ENCODE measurements at places on chromosomes 6 and 20.

DNA sequence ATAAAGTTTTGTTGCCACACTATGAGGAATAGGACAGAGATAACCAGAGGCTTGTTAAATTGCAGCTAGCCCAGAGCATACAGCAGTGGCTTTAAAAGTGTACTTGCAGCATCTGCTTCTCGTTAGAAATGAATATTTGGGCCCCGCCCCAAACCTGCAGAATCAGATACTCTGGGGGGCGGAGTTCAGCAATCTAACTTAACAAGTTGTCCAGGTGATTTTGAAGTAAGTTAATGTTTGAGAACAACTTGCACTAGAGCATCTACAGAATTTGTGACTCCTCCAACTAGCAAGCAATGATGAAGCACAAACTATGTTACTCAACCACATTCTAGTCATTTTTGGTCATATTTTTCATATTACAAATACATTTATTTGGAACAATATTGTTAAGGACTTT is 10.6 kb upstream of the SUPT3H start:
- no peak for DNase-seq

- no peak for DNase-seq
These were observed 22.7 kb downstream of the SLC12A5 start for GRCh38 chr20:46051556-46052308.

- DNase-seq, result no peak
These were observed 5.2 kb downstream of the DLGAP4 start for GRCh38 chr20:36311141-36311853.

DNA sequence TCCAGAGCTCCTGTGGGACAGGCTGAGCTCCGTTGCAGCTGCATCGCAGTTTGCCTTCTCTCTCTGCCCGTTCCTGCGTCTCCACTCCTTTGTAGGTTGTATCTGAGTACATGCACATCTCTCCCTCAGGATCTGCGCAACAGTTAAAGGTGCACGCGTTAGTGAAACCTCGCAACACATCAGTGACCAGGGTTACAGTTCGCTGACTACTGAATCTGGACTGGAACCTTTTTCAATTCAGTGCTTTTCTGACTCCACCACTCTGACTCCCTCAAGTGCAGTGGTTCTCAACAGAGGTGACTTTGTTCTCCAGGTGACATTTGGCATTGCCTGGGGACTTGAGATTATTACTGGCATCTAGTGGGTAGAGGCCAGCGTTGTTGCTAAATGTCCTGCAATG is 44.0 kb downstream of the UST start:
- no peak for DNase-seq

DNA sequence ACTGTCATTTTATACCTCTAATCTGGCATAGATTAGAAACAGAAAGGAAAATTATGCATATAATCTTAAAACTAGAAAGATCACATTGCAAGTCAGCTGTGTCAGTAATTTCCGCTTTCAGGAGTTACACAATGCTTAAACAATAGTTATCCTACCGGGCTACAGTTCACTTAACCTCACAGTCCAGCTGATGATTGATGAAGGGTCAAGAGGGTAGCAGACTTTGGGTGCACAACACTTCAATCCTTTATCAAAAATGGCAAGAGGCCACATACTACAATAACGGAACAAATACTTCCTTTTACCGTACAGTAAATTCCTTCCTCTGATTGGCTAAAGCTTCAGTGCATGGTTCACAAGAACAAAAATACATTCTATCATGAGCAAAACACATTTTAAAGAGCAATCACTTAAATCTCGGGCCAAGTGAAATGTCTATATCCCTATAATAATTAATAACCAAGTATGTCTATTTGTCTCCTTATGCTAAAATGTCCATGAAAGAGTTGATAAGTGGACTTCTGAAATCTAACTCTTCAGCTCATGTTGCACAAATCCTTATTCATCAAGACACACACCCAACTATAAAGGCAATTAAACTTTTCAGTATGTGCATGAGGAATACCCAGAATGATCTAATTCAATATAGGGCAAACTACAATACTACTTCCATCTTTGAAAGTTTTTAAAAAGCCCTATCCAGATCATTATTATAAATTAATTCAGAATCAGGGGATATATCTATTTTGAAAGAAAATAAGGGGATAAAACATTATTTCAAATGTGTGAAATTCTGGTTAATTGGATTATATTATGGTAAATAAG is 76.8 kb downstream of the HIVEP2 start:
- DNase-seq, result no peak

DNA sequence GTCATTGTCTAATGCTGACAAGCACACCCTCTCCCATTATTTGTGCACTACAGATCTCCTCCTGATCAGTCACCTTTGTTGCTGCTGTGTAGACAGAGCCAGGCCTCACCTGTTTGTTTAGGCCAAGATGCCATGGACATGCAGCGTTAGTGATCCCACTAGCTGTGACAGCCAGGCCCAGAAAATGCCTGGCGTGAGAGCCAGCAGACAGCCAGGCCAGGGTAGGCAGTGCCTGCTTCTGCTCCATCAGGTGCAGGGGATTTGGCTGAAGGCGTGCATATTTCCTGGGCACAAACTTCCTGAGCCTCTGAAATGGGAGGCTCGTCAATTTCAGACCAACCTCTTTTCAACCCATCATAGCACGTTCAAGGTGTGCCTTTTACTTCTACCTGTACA is 27.3 kb downstream of the MANBAL start:
- no peak for DNase-seq

DNA sequence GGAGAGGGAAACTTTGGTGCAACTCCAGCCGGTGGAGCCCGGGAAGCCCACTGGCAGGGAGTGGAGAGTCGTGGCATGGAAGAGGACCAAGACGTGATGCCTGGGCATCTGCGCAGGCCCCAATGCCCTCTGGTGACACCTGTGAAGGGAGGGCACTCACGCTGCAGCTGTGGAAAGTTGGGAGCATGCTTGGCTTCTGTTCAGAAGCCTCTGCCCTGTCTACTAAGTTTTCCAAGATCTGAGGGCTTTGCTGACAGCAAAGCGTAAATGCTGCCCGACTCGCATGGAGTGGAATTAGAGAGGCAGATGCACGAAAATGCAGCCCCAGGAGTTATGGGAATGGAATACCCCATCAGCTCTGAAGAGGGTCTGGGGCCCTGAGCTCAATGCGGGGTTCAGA is 75.7 kb downstream of the SYNDIG1 start:
- no peak for DNase-seq

- DNase-seq, result no peak
These were observed 54.9 kb upstream of the SMOC2 start for GRCh38 chr6:168385858-168386735.

GRCh38 chr6:142671791-142672190 is 273.2 kb downstream of the HIVEP2 start:
- no peak for DNase-seq

- DNase-seq, result no peak
These were observed 48.5 kb upstream of the ID4 start for GRCh38 chr6:19788686-19789085.

DNA sequence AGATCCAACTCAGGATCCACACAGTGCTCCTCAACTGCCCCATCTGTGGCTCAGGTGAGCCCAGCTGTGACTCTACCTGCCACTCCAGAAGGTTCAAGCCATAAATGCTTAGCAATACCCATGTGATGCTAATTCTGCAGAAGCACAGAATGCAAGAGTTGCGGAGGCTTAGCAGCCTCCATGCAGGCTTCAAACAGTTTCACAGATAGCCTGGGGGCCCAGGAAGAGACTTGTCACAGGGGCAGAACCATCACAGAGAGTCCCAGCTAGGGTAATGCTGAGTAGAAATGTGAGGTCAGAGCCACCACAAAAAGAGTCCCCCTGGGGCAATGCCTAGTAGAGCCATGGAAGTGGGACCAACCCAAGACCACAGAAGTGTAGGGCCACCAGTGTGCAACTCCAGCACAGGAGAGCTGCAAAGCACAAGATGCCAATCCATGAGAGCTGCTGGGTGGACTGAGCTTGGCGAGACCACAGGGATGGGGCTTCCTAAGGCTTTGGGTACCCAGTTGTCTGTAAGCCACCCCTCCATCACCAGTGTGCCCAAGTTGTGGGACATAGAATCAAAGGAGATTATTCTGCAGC is 283.9 kb downstream of the UBE3D start:
- DNase-seq, result no peak

GRCh38 chr6:39930540-39930939 is 3.7 kb downstream of the MOCS1 start:
- DNase-seq, result no peak

GRCh38 chr6:133991096-133991593 is 38.1 kb downstream of the TBPL1 start:
- DNase-seq, result no peak

- DNase-seq, result peak; percentile 27
These were observed 94.3 kb downstream of the JPH2 start for GRCh38 chr20:44092551-44093248.

- no peak for DNase-seq
These were observed 17.2 kb downstream of the KCNK17 start for GRCh38 chr6:39296745-39297640.

DNA sequence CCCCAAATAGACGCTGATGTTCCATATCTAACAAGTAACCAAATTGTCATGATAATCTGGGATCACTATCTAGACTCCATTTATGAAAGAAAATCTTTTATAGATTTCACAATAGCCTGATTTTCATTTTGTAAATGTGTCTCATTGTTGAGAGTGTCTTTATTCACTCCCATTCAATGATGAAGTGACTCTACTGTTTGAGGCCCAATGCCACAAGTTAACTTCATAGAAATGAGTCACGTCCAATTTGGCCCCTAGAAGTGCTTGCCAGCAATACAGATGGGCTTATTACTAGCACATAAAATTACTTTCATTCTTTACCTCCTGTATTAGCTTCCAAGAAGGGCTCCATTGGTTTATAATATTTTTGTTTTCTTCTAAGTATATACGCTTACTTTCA is 6.3 kb downstream of the IPCEF1 start:
- no peak for DNase-seq

DNA sequence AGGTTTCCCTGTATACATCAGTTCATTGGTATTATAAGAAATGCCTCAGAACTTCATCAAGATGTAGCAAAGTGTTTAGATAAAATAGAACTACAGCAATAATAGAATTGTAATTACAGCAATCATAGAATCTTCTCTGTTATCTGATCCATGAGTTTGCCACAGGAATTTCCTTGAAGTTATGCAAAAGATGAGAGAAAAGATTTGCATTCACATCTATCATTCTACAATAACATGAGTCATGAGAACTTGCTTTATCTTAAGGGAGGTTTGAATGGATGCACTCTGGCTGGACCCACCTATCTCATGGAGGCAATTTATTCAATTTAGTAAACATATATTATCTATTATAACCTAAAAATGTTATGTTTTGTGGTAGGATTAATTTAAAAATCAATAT is 329.8 kb upstream of the EPHA7 start:
- DNase-seq, result no peak

DNA sequence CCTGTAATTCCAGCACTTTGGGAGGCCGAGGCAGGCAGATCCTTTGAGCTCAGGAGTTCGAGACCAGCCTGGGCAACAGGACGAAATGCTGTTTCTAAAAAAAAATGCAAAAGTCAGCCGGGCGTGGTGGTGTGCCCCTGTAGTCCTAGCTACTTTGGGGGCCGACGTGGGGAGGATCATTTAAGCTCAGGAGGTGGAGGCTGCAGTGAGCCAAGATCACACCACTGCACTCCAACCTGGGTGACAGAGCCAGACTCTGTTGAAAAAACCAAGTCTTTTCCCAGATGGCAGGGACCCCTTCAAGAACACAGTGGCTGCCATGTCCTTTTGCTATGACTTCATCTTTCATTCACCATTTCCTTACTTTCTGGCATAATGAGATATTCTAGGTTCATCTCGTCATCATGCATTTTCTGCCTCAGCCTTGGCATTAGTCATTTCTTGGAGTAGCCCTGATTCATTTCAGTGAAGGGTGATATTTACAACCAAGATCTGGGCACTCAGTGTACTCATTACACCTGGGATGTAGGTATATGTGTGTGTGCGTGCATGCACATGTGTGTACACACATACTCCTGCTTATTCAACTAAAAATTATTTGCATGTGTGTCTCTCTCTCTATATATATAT is 61.4 kb upstream of the TOX2 start:
- no peak for DNase-seq

DNA sequence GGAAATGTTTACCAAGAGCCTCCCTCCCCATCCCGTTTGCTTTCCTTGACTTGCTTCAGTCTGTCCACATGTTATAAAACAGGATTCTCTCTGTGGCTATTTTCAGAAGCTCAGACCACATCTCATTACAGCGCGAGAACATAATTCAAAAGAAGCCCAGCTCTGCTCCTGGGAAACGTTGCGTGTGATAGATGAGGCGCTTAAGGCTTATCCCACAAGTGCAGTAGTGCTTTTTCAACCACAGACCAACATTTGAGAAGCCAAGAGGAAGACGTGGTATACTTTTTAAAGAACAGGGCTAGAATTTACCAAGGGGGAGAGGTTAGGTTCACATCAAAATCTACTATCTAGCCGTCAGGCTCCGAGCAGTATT is 239.5 kb downstream of the SLC24A3 start:
- no peak for DNase-seq

DNA sequence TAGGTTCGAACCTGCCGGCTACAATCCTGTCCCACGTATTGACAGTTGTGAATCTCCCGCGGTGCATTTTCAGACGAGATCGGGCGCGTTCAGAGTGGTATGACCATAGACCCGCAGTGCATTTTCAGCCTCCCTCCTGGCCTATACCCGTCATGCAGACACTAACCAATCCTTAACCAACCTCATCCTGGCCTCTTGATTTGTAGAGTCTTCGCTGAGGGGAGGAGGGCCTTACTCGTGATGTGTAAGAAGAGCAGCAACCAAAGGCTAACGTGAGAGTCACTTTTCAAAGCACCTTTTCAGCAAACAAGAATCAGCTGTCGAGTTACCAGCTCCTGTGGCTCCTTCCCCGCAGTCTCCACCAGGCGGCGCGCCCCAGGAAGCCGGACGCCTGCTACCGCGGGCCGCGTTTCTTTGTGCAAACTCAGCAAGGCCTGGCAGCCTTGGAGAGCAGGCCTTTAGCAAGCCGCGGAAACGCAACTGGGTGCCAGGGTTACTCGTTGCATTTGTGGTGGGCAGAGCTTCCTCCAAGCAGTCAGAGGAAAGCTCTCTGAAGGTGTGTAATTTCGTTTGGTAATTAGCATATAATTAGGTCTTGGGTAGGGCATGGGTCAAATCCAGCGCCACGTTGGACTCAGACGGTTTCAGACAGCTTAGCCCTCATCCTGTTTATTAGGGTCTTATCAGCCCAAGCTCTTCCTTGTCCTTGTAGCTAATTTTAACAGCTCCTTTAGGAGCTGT is 139.8 kb downstream of the OR2B2 start:
- peak; percentile 51 for DNase-seq

- DNase-seq, result no peak
These were observed 136.2 kb upstream of the TAB2 start for GRCh38 chr6:149181304-149181703.

All from KBM-7 (cell line).